ENCODE measurements at places on chromosomes 6 and 20.

DNA sequence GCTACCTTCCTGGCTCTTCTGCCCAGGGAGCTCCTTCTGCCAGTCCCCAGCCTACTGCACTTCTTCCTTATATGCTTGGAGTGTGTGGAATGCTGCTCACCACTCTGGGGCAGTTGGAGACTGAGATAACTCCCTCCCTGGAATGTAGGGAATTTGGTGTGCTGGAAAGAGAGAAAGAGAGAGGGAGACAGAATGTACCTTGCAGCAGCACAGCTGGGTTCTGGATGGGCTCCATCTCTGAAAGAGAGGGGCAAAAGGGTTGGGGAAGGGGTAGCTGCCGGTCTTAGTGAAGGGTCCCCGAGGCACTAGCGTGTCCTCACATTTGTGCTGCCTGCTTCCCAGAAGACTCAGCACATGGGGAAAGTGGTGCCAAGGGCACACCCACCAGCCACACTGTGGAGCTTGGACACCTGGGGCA is 40.2 kb upstream of the DDR1 start:
- peak; percentile 54 for DNase-seq

GRCh38 chr6:25248123-25248522 is 31.1 kb upstream of the CARMIL1 start:
- peak; percentile 92 for DNase-seq

DNA sequence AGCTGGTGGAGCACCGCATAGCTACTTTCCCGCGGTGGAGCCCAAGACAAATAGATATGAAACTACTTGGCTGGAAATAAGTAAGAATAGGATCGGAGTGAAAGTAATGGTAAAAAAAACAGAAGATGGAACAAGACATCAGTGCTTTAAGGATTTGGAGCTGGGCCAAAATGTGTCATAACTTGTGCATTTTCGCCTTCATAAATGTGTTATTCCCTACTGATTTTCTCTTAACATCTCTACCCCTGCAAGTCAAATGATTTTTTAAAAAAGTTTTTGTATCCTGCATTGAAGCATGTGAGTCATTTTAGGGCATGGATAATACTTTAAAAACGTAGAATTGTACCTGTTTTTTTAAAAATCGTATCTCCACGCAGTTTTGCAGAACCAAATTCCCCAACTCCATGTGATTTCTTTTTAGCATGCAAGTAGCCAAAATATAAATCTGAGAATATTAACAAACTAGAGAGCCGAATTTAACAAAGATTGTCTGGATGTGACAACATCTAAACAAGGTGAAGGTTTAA is 882 bp upstream of the FAM184A start:
- peak; percentile 91 for DNase-seq

- DNase-seq: no peak
These were observed 53.5 kb downstream of the HCRTR2 start for GRCh38 chr6:55227862-55228261.

DNA sequence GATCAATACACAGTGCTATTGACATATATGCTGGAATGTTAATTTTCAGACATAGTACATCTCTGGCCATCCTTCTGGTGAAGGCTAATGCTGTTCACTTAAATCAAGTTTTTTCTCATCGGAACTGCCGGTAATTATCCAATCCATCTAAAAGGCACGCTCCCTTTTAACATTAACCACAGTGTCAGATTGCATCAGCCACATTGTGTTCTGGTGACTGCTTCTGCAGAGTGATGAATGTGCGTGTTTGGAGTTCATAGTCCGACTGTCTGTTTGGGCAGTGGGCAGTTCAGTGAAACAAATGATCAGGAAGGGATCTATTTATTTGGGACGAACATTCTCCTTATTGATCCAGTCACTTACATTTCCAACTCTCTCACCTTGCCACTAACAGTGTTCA is 49.5 kb downstream of the SOBP start:
- DNase-seq: no peak

DNA sequence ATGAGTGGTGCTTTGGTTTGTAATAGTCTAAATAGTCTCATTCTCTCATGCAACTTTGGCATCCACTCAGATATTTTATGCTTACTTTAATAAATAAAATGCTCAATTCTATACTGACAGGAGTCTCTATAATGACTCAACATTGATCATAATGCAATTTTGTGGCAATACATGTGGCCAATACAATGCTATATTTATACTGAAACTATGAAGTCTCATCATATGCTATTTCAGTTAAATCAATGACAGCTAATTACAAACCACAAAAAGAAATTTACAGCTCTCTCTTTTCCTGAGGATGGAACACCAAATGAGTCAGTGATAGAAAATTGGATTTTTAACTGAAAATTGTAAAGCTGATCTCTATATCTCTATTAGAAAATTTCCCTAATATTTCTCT is 77.1 kb downstream of the WASF1 start:
- DNase-seq: peak; percentile 23

GRCh38 chr6:37484786-37485170 is 14.9 kb downstream of the CCDC167 start:
- peak; percentile 81 for DNase-seq

DNA sequence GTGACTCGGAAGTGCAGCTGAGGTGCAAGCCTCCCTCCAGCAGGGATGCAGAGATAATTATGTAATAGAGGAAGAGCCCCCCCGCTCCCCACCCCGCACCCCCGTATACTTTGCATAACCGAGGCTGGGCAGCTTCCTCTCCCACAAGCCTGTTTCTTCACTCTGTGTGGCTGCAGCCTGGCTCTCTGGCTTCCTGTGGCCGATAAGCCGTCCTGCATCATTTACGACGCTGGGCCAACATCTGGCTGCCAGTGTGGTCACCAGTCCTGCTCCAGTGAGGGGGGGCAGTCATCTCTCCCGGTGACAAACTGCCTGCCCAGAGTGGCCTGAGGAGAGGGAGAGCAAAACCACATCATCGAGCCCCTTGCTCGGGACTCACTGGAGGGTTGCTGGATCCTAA is 59.2 kb downstream of the RBM38 start:
- peak; percentile 87 for DNase-seq

DNA sequence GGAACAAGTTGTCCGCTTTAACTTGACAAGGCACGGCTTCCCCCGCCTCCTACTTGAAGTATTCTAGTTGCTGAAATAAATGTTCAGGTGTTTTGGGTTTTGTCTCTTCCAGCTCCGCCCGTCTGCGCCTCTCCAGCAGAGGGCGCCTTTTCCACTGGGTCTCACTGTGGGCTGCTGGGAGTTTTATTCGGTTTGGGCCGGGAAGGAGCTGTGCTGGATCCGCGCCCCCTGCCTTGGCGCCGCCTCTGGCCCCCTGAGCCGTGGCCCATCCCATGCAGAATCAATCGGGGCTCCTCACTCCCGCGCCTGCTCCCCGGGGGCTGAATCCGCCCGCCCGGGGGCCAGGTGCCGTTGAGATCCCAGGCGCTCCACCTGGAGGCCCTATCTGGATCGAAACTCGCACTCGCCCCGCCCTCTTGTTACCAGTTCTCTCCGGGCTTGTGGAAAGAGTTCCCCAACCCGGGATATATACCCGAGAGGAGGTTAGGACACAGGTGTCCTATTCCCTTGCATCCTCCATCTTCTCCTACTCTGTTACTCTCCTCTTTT is 51.0 kb upstream of the TCF21 start:
- DNase-seq: peak; percentile 86

DNA sequence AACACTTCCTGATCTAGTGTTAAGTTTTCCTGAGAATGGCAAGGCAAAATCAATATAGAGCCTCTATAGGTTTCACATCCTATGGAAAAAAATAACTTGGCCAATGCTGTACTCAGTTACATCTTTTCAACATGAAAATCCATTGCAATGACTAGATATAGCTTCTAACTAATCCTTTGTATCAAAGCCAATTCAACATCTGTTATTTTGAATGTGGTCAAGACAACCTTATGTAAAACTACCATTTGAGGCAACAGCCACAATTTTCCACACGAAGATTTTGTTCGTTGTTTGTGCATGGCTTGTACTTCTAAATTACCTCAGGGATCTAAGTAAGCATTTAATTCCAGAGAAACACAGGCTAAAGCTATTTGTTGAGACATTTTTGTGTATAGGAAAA is 637.8 kb upstream of the EYS start:
- DNase-seq: no peak

- no peak for DNase-seq
These were observed 62.4 kb upstream of the MRPS10 start for GRCh38 chr6:42279966-42280629.

- no peak for DNase-seq
These were observed 28.0 kb downstream of the TMC2 start for GRCh38 chr20:2564406-2564805.

DNA sequence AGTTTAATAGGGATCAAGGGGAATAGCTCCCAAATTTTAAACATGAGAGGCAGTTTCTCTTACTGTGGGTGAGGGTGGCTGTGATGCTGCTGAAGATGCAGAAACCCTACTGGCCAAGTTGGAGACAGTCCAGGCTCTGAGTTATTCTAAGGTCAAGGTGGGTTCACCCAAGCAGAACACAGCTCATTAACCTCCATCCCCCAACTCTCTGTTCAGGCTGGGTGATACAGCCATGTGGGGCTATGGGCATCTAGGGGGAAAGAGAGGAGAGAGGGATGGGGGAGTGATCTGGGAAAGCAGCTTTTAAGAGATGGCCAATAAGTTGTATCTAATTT is 18.9 kb upstream of the TRAM2 start:
- DNase-seq: no peak

DNA sequence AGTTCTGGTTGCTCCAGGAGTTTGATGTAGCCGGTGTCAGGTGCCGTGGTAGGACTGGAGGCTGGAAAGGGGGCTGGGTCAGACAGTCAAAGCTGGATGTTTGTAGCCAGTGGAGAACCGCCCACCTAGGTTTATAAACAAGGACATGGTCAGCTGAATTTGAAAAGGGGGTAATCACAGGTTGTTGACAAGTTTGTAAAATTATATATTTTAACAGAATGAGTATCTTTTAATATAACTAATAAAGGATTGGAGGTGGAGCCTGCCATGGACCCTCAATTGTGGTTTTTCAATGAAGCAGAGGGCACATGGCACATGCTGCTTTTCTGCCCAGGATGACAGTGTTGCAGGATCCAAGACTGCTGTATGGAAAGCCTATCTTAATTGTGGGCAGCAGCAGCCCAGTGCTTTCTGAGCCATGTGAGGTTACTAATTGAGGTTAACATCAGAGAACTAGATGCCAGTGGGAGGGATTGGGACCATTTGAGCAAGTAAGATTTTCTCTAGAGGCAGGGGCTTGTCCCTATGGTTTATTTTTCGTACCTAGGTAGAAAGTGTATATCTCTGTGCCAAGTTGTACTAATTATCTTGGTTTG is 9.7 kb downstream of the HECA start:
- no peak for DNase-seq

DNA sequence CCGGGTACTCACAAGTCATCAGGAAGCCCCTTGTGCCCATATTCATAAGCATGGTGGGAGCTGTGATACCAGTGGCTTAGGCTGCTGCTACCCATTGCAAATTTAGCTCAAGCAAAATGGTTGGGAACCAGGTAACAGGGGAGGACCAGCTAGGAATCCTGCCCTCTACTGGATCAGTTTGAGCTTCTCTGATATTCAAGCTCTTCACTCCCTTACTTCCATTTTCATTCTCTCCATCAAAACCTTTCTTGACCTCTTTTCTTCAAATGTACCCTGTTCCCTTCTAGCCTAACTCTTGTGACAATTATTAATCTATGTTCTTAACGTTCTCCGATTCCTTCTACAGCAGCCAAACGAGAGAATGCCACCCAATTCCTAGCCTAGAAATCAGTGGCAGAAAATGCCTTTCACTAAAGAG is 9.7 kb downstream of the NOL7 start:
- peak; percentile 54 for DNase-seq

- no peak for DNase-seq
These were observed 66.3 kb downstream of the SMOC2 start for GRCh38 chr6:168507297-168507696.

- DNase-seq: peak; percentile 71
These were observed 708.2 kb downstream of the PRKN start for GRCh38 chr6:162019349-162019748.

DNA sequence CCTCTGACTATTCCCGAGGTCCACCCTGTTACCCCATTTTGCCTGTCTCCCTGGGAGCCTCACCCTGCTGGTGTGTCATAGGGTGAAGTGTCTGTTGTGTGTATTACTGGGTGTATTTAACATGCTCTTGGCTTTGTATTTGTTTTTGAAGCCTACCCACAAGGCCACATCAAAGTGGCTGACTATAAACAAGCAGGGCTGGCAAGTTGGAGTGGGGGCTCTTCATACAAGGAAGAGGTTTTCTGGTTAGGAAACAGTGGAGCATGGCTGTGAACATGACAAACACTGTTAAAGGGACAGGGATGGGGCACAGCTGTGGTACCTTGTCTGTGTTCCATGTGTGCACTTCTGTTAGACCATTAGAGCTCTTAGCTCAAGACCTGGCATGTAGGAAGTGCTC is 26.3 kb downstream of the HECA start:
- DNase-seq: peak; percentile 80

DNA sequence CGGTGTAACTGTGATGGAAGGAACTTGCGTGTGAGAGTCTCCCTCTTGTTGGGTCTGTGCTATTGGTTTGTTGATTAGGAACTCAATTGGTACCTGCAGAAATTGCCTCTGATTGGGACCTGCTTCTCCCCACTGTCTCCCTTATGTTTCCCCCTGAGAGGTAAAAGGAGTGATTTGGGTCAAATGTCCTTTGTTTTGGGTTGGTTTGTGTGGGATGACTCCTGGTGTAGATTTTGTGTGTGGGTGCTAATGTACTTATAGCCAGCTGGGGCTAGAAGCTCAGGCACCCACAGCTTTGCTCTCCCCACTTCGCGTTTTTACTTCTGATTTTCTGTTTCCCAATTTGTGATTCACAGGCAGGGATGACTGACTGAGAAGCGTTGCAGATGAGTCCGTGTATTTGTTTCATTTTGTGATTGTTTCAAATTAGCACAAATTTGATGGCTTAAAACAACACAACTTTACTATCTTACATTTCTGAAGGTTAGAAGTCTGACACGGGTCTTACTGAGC is 79.1 kb downstream of the UTRN start:
- DNase-seq: no peak

DNA sequence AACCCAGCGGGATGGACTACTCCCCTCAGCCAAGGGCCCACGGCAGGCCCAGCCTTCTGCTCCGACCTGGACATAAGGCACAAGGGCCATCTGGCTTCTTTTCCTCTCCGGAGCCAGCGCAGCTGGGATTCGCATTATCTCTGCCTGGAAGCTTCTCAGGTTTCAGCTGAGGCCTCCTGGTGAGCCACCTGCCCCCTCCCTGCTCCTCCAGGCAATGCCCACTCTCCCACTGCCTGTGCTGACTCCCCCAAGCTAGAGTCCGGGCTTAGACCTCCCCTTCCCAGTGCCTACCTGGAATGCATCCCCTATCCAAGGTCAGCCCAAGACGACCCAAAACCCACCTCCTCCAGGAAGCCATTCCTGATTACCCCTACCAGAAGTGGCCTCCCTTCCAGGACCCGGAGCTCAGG is 60.7 kb downstream of the EZR start:
- peak; percentile 32 for DNase-seq

DNA sequence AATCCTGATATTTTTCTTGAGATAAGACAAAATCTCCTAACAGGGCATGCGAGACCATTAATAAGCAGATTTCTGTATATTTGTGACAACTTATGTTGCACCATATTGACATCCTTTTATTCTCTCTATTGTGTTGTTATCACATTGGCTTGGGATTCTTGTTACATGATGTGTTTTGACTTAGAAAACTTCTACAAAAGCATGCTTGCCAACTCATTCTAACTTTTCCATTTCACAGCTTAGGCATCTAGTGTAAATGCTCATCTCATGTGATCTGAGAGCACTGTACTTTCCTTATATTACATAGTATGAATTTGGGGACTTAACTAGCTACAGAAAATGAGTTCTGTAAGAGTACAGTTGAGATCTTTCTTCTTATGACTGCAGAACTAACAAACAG is 1040.7 kb upstream of the ADGRB3 start:
- no peak for DNase-seq
